ENCODE measurements at places on chromosomes 11 and 22.

- DNase-seq, result no peak
These were observed 109.7 kb upstream of the OR9Q1 start for GRCh38 chr11:57913715-57914704.

DNA sequence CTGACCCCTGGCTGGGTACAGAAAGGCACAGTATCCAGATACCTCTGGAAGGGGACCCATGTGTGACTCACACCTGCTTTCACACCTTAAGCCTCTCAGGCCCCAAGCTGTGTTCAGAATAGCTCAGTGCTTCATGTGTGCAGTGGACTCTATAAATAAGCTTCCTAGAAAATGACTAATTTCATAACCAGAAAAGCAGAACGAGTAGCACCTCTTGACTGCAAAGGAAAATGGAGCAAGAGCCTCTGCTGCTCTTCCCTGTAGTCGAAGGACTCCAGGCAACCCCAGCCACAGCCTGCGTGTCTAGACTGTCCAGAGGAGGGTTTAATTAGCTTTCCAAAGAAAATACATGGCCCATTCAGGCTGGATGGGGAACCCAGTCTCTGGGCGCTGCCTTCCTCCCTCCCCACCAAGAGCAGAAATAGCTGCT lies 23.1 kb downstream of the PTPN5 start:
- DNase-seq, result no peak

DNA sequence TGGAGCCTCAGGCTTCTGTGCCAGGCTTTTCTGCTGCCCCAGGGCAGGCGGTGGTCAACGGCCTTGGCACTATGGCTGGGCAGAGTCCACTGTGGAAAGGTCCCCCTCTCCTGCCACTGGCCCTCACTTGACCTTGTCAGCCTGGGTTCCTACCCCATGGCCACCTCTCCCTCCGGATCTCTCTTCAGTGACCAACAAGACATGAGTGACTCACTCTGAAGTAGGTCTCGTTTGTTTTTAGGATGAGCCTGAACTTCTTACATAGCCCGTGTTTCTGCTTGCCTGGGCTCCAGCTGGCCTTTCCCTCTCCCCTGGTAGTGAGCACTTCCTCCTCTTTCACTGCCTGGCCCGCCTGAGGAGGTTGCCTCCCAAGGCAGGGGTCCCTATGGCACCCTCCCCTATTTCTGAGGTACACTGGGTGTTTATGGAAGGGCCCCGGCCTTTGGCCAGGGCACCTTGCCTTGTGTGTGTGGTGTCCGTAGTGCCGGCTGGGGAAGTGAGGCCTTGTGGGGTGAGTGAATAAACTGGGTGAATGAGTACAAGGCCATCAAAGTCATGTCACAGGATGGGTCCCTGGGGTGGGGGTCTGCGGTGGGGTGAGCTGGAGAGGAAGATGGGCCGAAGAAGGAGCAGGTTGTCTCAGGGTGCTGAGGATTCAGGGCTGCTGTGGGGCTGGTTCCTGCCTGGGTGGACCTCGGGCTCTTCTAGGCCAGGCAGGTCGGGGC lies 5.0 kb downstream of the SHANK3 start:
- DNase-seq, result no peak

DNA sequence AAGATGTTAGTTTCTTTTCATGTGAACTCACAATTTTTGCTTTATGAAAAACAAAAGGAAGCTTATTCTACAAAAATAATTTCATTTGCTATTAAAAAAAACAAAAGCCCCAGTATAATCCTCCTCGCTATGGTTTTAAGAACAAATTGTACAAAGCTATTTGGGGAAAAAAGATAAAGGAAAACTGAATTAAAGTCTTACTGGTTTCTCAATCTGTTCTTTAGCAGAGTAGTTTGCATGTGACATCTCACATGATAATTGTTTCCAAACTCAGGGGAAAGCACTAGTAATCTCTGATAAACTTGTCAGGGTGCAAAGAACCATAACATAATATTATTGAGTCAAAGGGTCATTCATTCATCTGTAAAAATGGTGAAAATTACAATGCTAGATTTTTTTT lies 2.9 kb upstream of the DDI1 start:
- no peak for DNase-seq

GRCh38 chr11:30346068-30346688 lies 23.3 kb downstream of the ARL14EP start:
- DNase-seq, result no peak

DNA sequence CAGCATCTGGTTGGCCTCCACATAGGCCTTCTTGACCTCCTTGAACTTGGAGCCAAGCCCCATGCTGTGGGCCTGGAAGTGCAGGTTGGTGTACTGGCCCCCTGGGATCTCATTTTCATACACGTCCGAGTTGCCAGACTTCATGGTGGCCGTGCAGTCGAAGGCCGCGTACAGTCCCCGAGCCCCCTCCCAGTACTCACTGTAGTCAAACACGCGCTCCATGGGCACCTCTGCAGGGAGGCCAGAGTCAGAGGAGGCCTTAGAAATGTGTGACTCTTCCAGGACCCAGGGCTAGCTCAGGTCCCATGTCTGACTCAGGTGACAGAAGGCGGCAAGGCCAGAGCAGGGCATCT lies 6.7 kb upstream of the LRFN4 start:
- no peak for DNase-seq

DNA sequence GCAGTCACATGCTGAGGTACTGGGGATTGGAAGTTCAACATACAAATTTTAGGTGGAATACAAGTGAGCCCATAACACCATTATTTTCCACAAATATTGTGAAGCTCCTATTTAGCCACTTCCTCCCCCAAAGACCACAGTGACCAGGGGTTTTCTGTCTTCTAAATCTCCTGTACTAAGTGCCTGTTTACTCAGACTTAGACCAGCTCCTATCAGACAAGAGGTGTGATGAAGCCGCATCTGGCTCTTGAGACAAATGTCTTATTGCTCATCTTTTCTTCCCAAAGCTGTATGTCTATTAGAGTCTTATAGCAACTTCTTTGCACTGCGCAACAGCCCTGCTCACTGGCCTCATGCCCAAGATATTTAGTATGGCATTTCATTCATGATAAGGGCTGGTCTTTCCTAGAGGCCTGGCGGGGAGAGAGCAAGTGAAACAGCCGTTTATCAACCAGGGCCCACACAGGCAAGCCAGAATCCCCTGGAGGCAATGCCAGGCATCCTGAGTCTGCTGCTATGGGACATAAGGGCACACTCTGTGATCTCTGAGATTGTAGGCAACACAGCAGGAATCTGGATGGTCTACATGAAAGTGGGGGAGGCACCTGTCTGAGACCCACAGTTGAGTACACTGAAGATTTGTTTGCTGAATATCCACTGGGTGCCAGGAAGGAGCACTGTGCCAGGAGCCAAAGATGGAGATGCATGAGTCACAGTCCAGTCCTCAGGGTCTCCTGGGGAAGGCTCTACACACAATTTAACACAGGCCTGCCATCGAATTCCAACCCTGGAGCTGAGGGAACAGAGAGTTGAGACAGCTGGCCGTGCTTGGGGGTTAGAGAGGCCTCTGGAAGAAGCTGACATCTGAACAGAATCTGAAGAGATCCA lies 78.5 kb upstream of the NCAM1 start:
- DNase-seq, result no peak

DNA sequence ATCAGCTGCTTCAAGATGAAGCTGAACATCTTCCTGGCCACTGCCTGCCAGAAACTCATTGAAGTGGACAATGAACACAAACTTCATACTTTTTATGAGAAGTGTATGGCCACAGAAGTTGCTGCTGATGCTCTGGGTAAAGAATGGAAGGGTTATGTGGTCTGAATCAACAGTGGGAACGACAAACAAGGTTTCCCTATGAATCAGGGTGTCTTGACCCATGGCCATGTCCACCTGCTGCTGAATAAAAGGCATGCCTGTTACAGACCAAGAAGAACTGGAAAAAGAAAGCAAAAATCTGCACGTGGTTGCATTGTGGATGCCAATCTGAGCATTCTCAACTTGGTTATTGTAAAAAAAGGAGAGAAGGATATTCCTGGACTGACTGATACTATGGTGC lies 22.2 kb upstream of the BIRC3 start:
- DNase-seq, result no peak

GRCh38 chr11:57650739-57651090 lies 1.0 kb upstream of the YPEL4 start:
- no peak for DNase-seq

DNA sequence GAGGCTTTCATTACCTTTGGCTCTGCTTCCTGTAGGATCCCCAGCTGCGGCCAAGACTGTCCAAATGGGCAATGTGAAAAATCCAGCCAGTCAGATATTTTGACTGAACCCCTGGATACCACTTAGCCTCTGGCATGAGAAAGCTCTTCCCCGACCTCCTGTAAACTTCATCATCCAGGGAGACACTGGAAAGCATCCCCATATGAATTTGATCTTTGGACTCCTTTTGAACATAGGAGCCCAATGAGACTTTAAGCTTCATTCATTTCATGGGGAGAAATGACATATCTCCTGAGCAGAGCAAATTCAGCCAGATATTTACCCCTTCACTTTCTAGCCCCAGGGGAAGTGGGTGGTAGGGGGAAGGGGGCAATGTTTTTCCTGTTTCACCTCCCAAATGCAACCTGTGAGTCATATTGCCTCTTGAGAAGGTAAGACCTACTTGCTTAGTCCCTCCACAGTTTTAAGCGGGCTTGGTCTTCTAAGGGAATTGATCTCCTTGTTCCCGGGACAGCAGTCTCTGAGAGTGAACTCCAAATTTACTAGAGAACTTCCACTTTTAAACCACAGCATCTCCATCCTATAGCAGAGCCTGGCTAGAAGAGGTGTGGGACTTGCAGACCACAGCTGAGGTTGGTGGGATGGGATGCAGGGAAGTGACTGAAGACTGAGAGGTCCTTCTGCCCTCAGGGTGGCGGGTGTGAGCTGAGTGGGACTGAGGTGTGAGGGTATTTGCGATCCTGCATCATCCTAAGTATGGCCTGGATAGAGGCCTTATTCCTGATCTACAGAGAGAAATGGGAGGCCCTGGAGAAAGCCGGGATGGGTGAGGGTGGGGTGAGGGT lies 20.3 kb upstream of the POU2AF1 start:
- DNase-seq, result no peak

- DNase-seq, result no peak
These were observed 54.5 kb upstream of the FBXO3 start for GRCh38 chr11:33828604-33829429.

GRCh38 chr11:75716659-75717058 lies 979 bp upstream of the MOGAT2 start:
- no peak for DNase-seq

- no peak for DNase-seq
These were observed 23.0 kb downstream of the MCM5 start for GRCh38 chr22:35422936-35423335.

DNA sequence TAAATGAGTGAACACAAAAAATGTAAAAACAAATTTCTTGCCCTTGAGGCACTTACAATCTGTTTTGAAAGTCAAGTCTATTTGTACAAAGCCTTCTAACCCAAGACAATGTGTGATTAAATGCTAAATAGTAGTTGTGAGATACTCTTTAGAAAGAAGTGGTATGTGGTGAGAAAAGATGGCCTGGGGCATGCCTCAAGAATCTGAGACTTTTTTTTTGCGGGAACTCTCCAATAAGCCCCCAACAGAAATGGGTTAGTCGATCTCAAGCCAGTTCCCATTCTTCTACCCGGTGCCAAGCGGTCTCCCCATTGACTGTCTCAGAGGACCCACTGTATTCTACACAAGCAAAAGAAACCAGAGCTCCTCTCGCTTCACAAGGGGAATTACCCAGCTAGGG lies 26.9 kb upstream of the TBCEL start:
- DNase-seq, result no peak

GRCh38 chr11:108847298-108847990 lies 182.6 kb downstream of the DDX10 start:
- DNase-seq, result no peak

DNA sequence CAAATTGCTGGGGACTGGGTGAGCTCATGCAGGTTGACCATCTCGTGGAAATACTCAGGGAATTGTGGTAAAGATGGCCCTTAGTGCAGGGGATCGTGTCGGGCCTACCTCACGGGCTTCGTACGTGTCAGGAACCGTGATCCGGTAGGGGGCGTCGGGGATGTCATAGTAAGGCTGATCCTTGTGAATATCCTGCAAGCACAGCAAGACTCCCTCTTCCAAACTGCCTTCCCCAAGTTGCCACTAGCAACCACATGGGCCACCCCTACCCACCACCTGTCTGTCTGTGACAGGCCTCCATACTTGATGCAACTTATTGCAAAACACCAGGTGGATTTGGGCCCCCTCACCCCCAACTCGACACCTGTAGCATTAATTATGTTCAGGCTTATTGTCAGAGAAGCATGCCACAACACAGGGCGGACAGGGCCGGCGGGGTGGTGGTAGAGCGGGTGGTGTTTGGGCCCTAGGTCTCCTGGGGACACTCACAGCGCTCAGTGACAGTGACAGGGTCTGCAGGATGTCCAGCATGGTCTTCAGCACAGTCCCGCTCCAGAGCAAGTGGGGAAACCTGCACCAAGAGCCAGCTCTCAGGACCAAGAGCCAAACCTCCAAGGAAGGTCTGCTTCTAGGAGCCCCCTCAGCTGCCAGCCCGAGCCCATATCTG lies 22.6 kb upstream of the SERPIND1 start:
- DNase-seq, result peak; percentile 18

DNA sequence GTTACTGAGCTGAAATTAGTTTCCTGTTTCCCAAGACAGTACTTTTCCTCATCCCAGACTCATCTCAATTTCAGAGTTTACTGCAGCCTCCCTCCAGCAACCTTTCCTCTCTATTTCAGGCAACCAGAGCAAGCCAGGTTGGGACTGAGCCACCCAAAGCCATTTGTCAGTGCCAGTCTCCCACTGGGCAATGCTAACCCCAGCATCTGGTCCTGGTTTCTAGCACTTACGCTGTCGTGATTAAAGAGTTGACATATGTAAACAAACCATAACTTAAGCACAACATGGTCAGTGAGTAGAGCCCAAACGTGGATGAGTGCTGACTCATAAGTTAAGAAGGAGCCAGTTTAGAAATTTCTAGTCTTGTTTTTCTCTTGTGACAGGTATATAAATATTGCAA lies 119.6 kb upstream of the BLID start:
- DNase-seq, result no peak

DNA sequence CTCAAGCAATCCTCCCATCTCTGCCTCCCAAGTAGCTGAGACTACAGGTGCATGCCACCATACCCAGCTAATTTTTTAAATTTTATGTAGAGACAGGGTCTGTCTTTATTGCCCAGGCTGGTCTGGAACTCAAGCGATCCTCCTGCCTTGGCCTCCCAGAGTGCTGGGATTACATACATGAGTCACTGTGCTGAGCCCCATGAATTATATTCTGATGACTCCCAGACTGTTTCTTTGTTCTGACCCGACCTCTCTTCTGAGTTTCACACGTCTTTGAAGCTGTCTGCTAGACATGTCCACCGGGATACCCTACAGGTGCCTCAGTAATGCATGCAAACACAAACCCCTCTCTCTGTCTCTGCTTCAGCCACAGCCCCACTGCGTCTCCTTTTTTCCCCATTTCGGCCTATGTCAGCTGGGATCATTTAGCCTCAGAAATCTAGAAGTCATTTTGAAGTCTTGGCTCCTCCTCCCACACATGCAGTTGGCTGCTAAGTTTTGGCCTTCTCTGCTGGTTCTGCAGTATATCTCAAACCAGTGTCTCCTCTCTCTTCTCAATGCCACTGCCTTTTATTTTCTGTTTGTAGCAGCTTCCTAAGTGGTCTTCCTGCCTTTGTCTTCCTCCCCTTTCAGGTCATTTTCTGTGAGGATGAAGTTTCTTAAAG lies 4.8 kb downstream of the VPS26B start:
- no peak for DNase-seq

- no peak for DNase-seq
These were observed 118.9 kb upstream of the NECTIN1 start for GRCh38 chr11:119847853-119848252.
